ENCODE measurements at places on chromosomes 16 and 17. TPM values are rescaled to one million over a fixed set of nuclear protein-coding genes. Genes with fewer than 3 reads are reported as not detected.

Gene SLC26A11
- 25.1 TPM for total RNA-seq

Gene IL17C
- total RNA-seq: not detected

Gene BRICD5
- 5.2 TPM for total RNA-seq

Gene CRISPLD2
- 12.7 TPM for total RNA-seq

Gene CDRT4
- total RNA-seq: 6.7 TPM

Gene DHRS7C
- not detected for total RNA-seq

Gene CBX2
- 4.1 TPM for total RNA-seq

GRCh38 chr16:9103546-9103945 lies 12.1 kb downstream of the HAPSTR1 start:
- no peak for DNase-seq

- no peak for DNase-seq
Observed at GRCh38 chr17:32943647-32944191, 15.8 kb downstream of the TMEM98 start.

DNA sequence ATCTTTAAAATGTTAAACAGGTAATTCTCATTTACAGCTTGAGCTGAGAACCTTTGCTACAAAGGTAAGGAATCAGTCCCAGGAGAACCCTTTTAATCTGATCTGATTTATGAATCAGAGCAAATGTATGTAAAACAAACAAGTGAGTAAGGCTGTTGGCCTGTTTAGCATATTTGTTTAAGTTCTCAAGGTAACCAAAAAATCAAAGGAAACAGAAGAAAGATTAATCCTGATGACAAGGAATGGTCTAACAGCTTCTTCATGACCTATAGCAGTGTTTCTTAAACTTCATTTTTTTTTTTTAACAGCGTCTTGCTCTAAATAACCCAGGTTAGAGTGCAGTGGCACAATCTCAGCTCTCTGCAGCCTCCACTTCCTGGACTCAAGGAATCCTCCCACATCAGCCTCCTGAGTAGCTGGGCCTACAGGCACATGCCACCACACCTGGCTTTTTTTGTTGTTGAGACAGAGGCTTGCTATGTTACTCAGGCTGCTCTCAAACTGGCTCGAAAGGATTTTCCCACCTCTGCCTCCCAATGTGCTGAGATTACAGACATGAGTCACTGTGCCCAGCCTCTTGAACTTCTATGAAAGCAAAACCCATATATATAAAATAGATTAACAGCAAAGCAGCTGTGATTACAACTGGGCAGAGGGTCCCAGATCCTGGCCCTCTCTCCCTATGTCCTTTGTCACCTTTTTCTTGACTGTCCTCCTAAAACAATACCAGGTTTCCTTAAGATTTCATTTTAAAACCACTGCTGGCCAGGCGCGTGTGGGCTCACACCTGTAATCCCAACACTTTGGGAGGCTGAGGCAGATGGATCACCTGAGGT lies 5.1 kb upstream of the JPT1 start:
- no peak for DNase-seq
